Endothelial cell of umbilical vein (primary cell): ENCODE measurements at places on chromosomes 3 and 15.

DNA sequence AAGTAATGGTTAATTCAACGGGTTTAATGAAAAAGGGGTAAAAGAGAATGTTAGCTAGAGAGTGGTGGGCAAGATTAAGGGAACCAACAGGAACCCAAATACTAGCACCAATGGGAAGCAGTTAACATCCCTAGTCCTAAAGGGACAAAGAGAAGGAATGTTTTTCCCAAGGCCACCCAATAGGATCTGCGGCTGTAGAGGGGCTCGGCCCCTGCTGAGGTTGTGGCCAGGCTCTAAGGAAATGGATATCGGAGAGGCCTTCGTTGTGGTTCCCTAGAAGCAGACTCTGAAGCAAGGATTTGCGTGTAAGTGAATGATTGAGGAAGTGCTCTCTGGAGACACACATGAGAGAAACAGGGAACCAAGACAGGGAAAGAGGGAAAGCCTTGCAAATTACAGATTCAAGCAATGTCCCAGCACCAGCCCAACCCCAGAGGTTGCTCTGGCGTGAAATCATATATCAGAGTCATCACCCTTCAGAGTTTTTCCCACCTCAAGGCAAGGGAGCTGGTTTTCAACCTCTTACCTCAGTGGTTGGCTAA, 83.6 kb upstream of the TNIK start:
- DNase-seq, result no peak

DNA sequence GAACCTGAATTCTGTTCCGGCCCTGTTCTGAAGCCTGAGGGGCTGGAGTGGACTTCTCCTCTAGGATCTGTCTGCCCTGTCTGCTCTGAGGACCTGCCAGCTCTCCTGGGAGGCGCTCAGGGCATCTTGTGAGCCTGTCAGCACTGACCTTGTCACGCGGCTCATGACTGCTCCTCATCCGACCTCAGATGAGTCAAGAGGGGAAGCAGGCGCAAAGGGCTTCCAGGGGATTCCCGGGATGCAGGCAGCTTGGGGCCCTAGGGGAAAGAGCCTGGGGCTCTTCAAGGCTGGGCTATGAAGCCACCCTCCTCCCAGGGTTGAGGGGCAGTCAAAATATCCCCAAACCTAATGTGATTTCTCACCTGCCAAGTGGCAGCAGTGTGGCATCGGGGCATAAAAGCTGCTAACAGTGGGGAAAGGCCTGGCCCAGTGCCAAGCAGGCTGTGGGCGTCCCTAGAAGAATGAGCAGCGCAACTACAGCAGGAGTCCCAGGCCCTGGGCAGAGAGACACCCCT, 27.6 kb upstream of the ANKDD1A start:
- peak; percentile 89 for DNase-seq

- DNase-seq, result no peak
Observed at GRCh38 chr3:138383715-138384465, 35.5 kb downstream of the MRAS start.

GRCh38 chr15:85026304-85027032, 44.8 kb downstream of the PDE8A start:
- DNase-seq, result no peak

DNA sequence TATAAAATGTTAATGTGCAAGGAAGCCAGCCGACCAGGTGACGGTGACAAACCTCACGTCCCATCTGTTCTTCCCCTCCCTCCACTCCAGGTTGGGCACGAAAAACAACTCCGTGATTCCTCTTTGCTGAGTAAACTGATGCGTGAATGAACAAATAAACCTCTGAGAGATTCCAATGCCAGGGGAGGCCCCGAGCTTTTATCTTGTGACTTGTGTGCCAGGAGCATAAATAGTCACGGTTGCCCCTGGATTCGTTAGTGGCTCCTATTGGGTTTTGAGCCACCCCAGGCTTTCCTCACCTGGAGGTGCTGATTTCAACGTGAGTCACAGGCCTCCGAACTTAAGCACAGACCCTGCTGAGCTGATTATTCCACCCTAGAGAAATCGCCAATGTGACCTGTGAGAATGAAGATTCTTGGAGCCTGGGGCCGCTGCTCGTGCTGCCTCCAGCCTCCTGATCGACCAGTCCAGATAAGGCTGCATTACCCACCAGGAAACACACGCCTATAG, 119.2 kb downstream of the SHQ1 start:
- DNase-seq, result no peak

DNA sequence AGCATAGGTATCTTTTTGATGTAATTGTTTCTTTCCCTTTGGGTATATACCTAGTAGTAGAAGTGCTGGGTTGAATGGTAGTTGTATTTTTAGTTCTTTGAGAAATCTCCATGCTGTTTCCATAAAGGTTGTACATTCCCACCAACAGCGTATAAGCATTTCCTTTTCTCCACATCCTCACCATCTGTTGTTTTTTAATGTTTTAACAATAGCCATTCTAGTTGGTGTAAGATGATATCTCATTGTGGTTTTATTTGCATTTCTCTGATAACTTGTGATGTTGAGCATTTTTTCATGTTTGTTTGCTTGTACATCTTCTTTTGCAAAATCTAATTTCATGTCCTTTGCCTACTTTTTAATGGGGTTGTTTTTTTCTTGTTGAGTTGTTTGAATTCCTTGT, 80.0 kb upstream of the TMC3 start:
- DNase-seq, result peak; percentile 2

GRCh38 chr15:69615736-69616135, 163.1 kb downstream of the RPLP1 start:
- DNase-seq, result no peak

DNA sequence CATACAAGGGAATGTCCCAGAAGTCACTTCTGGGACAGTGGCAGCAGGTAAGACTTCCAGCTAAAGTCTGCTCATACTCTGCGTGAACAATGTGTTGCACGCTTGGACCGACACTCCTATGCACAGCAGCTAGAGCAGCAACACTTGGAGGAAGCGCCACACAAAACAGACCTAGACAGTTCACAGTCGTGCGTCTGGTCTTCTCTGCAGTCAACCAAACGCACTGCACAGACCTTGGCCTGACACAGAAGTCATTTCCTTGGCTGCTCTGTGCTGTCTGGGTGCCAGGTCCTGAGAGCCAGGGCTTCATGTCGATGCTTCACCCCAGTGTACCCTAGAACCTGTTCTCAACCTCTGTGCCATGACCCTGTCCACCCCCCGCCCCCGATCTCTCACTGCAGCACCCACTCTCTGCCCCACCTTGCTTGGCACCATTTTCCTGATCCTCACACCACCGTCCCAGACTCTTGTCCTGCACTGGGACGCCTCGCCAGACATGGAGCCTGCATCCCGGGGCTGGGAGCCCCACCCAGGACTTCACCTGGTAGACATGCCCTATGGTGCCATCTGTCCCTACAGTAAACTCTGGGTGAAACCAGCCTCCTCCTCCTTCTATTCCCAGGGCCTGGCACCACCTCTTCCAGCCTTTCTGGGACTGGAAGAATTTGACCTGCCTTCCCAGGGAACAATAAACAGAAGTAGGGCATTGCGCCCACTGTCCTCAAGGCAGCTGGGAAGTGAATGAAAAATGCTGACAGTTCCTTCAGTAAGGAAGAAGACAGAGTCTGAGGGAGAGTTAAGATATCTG, 3.1 kb downstream of the ATP10A start:
- DNase-seq, result no peak

GRCh38 chr3:26236531-26236930, 386.0 kb upstream of the LRRC3B start:
- DNase-seq, result no peak

DNA sequence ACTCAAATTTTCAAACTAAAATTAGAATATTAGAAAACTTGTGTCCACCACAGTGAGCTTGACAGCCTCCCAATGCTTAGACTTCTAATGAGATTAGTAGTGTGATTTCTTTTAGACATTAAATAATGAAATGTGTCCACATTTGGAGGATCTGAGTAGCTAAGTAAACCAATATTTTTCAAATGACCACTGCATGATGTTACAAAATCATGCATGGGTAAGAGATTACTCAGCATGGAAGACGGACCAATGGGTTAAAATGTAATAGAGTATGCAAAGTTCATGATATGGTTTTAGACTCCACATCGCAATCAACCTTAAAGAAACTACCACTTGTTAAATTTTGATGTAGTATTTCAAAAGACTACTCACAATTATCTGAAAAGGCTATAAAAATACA, 130.6 kb downstream of the IMPG2 start:
- no peak for DNase-seq

- peak; percentile 16 for DNase-seq
Observed at GRCh38 chr3:99960941-99961340, 143.3 kb downstream of the CMSS1 start.

GRCh38 chr3:4794331-4794730, 184.9 kb upstream of the BHLHE40 start:
- no peak for DNase-seq

DNA sequence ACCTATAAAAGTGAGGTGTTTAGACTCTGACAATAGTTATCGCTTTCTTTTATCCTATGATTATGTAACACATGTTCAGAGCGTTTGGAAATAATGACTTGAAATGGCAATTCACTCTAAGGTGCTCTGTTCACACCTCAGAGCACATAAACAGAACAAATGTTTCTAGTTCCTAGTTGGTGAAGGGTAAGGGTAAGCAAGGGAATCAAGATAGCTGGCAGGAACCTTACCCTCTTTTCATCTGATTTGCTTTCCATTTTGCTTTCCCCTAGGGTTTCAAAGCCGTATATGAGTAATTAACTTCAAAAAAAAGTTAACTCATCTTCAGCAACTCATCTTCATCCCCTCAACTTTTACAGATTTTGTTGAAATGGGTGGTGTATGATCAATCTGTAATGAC, 2.3 kb upstream of the ATOSA start:
- no peak for DNase-seq

GRCh38 chr3:168029705-168030104, 66.0 kb downstream of the GOLIM4 start:
- no peak for DNase-seq

GRCh38 chr3:56573501-56573900, 16.5 kb downstream of the CCDC66 start:
- DNase-seq, result no peak

DNA sequence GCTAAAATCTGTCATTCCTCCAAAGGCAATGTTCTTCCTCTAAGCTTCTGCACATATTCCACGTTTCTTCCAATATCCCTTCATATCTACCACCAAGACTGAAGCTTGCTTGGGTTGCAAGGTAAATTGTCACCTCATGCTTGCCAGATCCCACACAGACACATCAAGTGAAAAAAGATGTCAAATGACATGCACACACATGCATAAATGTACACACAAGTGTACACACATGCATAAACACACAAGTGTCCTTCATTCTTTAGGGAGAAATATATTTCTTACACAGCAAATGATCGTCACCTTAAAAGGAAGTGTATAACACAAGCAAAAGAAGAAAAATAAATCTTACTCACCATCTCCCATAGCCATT, 59.4 kb downstream of the CLASP2 start:
- no peak for DNase-seq

- peak; percentile 43 for DNase-seq
Observed at GRCh38 chr3:197541756-197542539, 13.8 kb downstream of the BDH1 start.

DNA sequence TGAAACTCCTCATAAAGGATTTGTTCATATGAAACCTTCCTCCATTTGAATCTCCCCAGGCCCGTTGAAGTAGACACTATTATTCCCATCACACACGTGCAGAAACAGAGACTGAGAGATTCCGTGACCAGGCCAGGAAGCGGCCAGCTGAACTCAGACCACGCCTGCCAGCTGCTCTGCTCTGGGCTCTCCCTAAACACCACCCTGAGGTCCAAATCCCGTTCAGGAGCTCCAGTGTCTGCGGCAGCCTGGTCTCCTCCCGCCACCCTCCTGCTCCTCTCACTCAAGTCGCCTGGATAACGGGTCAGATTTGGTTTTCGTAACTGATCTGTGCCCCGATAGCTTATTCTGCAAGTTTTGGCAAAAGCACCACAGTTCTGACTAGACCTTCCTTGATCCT, 53.6 kb upstream of the SNRPA1 start:
- DNase-seq, result no peak

- DNase-seq, result no peak
Observed at GRCh38 chr3:140630866-140631265, 47.0 kb upstream of the TRIM42 start.

- DNase-seq, result no peak
Observed at GRCh38 chr3:16347548-16347947, 82.5 kb downstream of the OXNAD1 start.

- DNase-seq, result no peak
Observed at GRCh38 chr3:71361334-71361890, 222.1 kb downstream of the FOXP1 start.

DNA sequence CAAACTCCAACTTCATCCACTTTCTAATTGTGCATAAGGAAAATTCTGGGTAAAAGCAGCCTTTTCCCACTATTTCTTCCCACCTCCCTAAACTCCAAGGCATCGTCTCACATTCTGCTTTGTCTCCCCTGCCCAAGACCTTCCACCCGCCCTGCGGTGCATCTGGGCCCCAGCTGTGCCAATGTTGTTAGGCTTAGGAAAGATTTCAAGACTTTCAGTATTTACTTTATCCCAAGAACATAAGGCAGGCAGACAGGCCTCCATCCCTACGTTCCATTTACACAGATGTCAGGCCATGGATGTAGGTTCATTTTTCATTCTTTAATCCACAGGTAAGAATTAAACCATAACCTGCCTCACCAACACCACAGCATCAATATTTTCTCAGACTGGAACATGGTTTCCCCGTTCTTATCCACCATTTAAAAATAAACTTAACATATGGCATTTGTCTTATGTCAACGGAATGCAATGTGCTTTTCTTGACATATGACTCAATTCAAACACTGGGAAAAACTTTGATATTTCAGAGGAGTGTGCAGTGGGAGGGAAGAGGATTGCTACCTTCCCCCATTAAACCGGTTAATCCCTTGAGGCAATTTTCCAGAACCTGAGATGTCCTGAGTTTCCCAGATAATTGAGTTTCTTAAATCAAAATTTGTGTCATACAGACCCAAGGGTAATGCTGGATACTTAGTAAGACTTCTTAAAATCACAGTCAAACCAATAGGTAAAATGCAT, 238.0 kb upstream of the LRIG1 start:
- no peak for DNase-seq

DNA sequence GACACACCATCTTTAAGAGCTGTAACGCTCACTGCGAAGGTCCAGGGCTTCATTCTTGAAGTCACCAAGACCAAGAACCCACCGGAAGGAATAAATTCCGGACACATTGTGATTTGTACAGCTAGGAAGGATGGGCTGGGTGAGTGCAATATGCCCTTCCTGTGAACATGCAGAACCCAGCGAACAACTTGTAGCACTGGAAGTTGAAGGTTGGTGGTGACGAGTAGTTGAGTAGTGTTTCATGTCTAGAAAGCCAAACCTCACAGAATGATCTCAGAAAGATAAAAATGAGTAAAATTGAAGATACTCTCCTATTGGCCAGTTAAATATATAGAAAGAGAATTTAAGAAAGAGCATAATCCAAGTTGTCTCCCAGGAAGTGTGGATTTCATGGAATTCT, 462.2 kb upstream of the CFAP20DC start:
- DNase-seq, result no peak

GRCh38 chr3:153146191-153147053, 15.6 kb upstream of the RAP2B start:
- DNase-seq, result no peak

GRCh38 chr3:10717756-10718155, 98.3 kb upstream of the SLC6A11 start:
- DNase-seq, result no peak

- no peak for DNase-seq
Observed at GRCh38 chr3:69292959-69293574, 92.8 kb downstream of the FRMD4B start.
